SHP77 (cell line): ENCODE measurements at places on chromosomes 2 and 18.

DNA sequence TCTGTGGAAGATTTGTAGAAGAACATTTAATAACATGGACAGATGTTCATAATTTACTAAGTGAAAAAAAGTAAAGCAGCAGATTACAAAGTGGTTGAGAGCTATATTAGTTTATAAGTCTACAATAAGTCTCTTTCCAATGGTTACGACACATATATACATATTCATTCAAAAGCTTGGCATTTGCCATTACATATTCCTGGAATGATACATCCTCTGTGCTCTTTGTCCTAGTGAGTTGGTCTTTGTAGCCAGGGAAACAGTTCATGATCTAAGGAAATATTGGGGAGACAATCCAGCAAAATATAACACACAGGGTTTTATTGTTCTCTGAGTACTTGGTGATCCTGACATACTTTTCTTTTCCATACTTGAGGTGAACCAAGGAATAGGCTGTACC lies 32.5 kb upstream of the SOS1 start:
- DNase-seq, result no peak

DNA sequence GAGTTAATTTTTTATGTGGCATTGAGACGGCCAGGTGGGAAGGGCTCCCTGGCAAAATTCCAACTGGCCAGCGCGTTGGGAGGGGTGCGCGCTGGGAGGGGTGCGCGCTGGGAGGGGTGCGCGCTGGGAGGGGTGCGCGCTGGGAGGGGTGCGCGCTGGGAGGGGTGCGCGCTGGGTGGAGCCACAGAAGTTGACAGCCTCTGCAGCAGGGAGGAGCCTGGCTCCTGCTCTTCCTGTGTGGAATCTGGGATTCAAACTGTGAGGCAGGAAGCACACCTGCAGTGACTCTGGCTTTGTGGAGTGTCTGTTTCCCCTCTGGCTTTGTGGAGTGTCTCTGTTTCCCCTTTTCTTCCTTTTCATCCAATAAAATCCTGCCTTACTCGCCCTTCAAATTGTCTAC lies 147.9 kb upstream of the CBLN2 start:
- peak; percentile 65 for DNase-seq

GRCh38 chr18:48534364-48534763 lies 4.5 kb upstream of the CTIF start:
- DNase-seq, result no peak

- DNase-seq, result no peak
Observed at GRCh38 chr2:42826231-42826630, 33.8 kb upstream of the HAAO start.

- DNase-seq, result no peak
Observed at GRCh38 chr18:42533009-42533575, 578.1 kb downstream of the PIK3C3 start.

GRCh38 chr18:25077944-25078723 lies 273.8 kb downstream of the ZNF521 start:
- no peak for DNase-seq

DNA sequence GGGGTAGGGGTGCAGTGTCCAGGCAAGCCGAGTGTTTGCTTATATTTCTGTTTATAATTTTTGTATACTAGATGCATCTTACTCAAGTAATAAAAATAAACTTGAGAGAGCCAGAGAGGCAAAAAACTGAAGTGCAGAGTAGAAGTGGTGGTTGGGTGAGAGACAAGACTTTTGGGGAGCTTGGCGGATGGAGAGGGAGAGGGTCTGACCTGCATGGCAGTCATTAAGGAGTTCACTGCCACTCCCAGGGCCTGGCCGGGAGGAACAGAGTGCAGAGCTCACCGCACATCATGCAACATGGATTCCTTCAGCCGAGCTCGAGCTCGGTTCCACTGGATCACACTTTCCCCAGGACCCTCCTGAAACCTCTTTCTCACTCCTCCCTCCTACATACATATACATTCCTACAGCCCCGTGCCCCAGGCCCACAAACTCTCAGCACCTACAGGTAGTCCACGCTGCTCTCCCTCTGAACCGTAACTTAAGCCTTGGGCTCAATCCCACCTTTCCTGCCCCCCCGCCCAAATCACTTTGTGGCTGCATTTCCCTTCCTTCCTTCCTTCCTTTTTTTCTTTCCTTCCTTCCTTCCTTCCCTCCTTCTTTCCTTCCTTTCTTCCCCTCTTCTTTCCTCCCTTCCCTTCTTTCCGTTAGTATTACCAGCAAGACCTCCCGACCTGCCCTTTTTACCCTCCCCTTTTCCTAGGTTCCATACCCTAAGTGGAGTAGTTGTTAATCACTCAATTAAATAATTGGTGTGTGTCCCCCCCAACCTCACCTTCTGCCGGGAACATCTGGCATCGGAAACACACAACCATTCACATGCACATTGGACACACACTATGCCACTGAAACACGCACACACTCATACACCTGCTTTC lies 37.1 kb upstream of the ATP6V1B1 start:
- DNase-seq, result no peak

DNA sequence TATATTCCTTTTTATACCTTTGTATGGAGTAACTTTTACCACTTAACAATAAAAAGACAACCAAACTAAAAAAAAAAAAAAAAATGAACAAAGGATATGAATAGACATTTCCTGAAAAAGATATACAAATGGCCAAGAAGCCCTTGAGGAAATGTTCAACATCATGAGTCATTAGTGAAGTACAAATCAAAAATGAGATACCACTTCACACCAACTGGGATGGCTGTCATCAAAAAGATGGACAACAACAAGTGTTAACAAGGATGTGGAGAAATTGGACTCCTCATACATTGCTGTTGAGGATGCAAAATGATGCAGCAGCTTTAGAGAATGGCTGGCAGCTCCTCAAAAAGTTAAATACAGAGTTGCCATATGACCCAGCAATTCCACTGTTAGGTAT lies 22.6 kb upstream of the SCYGR2 start:
- DNase-seq, result no peak

GRCh38 chr2:231673348-231673770 lies 35.0 kb upstream of the PTMA start:
- peak; percentile 85 for DNase-seq

DNA sequence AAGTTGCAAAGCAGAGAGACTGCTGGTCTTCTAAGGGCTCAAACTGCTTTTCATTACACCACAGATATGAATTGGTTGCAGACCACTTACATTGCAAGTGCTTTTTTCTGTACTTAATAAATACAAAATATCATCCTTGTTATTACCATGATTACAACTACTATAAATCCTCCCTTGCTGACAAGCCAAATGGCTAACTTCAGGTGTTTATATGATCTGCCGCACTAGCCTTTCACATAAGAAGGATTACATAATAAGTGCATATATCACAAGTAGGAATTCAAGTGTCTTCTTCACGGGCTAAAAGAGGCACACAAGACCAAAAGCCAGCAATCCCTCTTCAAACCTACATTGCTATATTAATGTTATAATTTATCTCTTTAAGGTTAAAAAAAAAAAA lies 373.0 kb downstream of the ZEB2 start:
- DNase-seq, result no peak

DNA sequence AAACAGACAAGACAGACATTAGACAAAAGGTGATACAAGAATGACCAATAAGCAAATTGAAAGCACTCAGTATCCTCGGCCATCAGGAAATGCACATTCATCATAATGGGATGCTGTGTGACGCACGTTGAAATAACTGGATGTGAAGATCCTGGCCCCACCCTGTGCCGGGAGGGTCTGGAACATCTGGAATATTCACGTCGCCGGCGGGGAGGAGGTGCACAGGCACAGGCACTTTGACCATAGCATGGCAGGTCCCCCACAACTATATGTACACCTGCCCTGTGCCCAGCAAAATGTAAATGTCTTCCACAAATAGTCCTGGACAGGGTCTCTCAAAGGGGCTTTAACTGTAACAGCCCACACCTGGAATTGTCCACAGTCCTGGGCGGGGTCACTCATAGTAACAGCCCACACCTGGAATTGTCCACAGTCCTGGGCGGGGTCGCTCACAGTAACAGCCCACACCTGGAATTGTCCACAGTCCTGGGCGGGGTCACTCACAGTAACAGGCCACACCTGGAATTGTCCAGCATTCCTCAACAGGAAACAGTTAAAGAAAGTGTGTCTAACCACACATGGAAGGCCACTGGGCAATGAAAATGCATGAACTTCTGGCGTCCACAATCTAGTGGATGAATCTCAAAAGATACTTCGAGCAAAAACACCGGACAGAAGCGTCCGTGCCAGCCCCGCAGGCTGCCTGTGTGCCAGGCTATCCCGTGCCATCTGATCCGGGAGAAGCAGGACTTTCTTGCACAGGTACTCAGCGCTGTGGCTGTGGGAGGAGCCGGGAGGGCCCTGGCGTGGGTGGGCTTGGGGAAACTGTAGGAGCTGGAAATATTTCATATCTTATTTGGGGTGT lies 113.4 kb downstream of the RTP5 start:
- no peak for DNase-seq

GRCh38 chr18:46040747-46041104 lies 31.3 kb downstream of the PSTPIP2 start:
- no peak for DNase-seq

- no peak for DNase-seq
Observed at GRCh38 chr18:54386043-54386442, 28.3 kb downstream of the C18orf54 start.
